Midbrain (tissue), 1 donor: ENCODE measurements at places on chromosomes 1 and 21.

DNA sequence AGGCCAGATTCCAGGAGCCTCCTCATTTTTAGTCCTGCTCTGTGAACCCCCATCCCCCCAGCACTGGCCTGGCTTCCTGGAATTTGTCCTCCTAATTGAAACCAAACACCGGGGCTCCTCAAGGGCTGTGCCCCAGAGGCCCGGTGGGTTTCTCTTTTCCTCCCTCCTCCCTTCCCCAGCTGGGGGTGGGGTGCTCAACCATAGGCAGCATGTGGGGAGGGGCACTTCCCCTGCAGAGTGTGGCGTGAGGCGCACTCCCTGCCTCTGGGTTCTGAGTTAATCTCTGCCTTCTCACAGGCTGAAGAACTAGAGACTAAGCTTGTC lies 67.5 kb upstream of the ACOT11 start:
- no peak for DNase-seq

DNA sequence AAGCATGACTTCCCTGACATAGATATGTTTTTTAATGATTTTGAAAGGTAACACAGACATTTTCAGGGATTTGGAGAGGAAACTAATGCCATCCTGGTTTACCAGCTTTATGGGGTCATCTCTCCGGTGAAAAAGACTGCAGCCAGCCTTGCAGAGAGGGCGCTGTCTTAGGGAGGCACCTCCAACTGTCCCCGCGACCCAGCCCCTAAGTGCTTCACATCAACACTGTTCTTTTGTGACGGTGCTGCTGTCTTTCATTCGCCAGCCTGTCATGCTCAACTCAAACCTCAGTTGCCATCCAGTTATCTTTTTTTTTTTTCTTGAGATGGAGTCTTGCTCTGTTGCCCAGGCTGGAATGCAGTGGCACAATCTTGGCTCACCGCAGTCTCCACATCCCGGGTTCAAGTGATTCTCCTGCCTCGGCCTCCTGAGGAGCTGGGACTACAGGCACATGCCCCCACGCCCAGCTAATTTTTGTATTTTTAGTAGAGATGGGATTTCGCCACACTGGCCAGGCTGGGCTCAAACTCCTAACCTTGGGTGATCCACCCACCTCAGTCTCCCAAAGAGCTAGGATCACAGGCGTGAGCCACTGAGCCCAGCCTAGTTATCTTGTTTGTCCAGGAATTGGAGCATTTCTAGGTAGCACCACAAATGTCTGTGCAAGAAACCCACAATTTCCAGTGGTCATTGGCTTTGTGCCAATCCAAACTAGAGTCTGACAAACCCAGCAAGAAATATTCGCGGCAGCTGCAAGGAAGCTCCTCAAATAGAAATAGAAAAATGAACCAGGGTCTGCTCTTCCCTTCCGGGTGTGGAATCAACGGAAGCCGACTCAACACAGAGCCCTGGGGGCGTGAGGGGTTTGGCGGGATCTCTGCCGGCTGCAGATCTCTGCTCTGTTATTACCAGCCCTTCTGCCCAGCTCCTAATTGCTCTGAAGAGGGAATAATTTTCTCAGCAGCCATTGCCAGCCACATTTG lies 24.2 kb downstream of the PDE9A start:
- no peak for DNase-seq

GRCh38 chr1:24027838-24028468 lies 47.8 kb upstream of the SRSF10 start:
- DNase-seq = peak; percentile 6

GRCh38 chr1:111990026-111990877 lies 784 bp upstream of the KCND3 start:
- DNase-seq = peak; percentile 39

- no peak for DNase-seq
Measured at GRCh38 chr1:32014948-32015273, 1.2 kb downstream of the KHDRBS1 start.

DNA sequence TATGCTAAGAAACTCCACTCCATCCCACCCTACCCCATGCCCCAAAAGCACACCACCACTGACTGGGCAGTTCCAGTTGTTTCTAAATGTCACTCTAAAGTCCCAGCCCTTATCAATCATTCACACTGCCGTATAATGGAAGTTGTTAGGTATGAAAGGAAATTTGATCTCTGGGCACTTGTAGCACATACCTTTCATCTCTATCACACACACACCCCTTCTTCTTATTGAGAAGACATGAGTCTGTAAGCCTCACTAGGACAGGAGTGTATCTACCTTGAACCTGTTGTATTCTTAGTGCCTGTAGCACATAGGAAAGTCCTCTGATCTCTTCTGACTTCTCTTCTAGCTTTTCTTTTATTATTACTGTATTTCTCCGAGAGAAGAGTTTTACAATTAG lies 22.3 kb upstream of the DHX9 start:
- DNase-seq = no peak

- DNase-seq = no peak
Measured at GRCh38 chr1:181127898-181128453, 39.5 kb downstream of the IER5 start.

- no peak for DNase-seq
Measured at GRCh38 chr1:79539001-79539400, 532.5 kb upstream of the ADGRL4 start.

DNA sequence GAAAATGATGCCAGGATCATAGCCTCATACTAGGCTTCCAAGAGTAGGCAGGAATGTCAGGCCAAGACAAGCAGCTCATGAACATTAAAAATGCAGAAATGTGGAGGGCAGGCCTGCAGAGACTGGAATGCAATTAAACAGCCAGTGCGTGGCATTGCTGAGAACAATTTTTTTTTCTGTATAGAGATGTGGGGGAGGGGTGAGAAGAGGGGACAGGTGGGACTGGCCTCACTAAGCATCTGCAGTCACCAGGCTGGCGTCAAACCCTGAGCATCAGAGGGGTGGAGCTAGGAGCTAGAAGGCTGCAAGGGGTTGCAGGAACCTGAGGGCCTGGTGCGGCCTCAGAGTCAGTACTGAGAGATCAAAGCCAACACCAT lies 114.1 kb downstream of the TNR start:
- no peak for DNase-seq

DNA sequence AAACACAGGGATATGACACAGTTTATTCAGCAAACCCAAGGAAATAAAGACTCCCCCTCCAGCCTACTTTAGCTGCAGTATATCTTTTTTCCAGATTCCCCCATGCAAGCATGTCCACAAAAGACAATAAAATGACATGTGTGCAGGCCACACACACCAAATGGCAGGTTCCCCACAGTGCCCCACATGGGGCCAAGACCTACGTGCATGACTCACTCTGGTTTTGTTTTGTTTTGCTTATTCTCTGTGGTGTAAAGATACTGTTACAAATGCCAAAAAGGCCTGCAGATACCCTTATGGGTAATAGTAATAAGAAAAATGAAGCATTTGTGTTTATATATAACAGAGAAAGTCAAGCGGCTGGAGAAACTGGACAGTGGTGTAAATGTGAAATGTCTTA lies 71.6 kb downstream of the RD3 start:
- no peak for DNase-seq

DNA sequence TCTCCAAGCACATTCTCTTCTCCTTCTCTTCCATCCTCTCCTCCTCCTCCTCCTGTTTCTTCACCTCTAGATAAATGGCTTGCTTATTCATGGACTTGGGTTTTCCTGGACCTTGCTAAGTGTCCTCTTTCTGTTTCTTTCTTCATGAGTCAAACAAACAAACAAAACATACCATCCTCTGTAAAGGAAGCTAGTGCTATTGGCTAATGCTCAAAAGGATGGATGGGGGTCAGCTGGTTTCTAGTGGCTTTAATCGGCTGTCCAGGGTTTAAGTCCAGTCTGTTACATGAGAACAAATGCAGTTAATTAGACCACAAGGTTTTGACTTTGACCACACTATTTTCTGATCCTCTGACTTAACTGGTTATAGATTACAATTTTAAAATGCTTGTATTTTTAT lies 83.8 kb upstream of the TSPAN2 start:
- DNase-seq = no peak

DNA sequence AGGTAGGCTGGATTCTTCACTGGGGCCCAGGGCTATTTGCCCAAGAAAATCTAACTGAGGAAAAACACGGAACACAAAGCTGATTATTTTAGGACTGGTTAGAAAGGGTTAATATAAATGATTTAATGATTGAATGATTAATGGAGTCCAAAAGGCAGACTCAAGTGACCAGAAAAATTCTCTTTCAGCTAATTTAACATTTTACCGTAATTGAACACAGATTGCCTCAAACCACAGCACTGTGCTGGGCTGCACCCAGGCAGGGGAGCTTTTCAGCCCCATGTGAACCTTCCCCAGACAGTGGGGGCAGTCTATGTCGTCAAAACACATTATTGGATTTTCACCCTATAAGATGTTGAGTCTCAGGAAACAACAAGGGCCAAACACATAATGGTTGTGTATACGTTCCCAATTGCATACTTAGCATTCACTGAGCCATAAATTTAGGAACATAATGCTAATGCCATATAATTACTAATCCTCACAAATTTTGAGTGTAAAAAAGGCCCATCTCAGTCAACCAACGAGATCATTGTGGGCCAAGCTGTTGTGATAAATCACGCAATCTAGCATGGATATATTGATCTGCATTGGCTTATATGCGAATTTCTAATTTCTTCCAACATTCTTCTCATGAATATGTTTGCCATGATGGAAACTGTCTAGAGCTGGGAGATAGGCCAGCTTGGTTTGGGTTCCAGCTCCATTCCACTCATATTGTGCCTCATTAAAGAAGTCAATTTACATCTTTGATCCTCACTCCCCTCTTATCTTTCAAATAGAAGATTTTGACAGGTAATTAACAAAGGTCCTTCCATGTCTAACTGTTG lies 27.7 kb downstream of the DSCAM start:
- no peak for DNase-seq

GRCh38 chr1:169049258-169049938 lies 57.1 kb upstream of the ATP1B1 start:
- DNase-seq = no peak

- DNase-seq = no peak
Measured at GRCh38 chr1:202649553-202650392, 60.5 kb downstream of the SYT2 start.

GRCh38 chr1:88697503-88697902 lies 13.4 kb downstream of the PKN2 start:
- no peak for DNase-seq

DNA sequence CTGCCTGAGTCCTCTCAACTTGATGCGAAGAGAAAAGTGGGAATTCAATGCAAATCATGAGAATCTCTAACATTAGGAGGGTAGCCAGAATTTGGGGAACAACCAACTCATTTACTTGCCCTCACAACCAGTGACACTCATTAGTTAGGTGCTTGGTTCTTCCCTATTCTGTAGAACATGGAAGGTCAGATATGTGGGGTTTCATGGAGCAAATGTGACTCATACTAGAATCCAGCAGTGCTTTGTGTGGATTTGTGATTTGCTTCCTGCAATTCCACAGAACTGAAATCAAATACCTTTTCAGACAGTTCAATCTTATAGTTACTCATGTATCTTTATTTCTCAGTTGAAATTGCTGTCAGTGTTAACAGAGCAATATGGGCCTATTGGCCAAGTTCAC lies 6.9 kb upstream of the ETV3 start:
- no peak for DNase-seq

DNA sequence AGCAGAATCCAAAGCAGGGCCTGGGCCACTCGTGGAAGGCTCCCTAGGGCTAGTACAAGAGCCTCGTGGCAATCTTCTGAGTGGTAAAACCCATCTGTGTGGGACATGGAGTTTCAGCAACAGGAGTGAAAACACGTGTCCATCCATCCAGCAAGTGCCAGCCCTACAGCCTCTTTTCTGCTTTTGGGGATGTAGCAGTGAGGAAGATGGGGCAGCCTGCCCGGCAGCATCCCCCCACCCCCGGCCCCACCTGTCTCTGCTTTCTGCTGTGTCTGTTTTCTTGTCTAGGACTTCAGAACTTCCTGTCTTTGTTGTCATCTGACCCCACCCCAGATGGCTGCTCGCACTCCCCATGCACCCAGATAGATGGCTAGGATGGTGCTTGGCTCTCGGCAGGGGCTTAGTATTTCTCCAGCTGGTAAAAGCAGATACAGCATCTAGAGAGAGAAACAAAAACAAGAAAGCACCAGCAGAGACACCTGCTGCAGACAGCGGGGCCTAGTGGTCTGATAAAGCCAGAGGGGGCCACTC lies 1.5 kb downstream of the CPTP start:
- DNase-seq = no peak

DNA sequence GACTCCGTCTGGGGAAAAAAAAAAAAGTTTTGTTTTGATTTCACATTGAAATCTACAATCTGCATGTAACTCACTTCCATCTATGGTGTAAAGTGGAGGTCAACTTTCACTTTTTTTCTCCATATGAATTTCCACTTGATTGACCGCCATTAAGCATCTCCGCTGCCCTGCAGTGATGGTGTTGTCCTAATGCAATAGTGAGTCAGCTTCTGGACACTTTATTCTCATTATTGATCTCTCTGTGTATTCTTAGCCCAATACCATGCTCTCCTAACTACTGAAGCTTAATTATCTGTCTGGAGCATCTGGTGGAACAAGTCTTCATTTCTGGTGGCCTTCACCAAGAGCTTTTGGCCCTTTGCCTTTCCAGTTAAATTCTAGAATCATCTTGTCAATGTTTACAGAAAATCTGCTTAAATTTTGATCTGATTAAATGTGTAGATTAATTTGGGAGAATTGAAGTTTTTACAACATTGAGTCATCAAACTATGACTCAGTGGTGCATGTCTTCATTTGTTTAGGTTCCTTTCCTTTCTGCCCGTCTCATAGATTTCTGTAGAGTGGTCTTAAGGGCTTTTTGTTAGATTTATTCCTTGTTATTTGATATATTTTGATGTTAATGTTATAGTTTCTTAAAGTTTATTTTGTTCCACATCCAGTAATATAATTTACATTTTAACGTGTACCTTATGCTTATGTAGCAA lies 181.5 kb downstream of the PRDM2 start:
- DNase-seq = no peak

- DNase-seq = no peak
Measured at GRCh38 chr1:24572301-24572700, 16.4 kb downstream of the NCMAP start.

GRCh38 chr21:37264808-37265207 lies 2.3 kb downstream of the VPS26C start:
- DNase-seq = no peak

- DNase-seq = no peak
Measured at GRCh38 chr21:42306366-42307035, 8.7 kb downstream of the TFF3 start.

DNA sequence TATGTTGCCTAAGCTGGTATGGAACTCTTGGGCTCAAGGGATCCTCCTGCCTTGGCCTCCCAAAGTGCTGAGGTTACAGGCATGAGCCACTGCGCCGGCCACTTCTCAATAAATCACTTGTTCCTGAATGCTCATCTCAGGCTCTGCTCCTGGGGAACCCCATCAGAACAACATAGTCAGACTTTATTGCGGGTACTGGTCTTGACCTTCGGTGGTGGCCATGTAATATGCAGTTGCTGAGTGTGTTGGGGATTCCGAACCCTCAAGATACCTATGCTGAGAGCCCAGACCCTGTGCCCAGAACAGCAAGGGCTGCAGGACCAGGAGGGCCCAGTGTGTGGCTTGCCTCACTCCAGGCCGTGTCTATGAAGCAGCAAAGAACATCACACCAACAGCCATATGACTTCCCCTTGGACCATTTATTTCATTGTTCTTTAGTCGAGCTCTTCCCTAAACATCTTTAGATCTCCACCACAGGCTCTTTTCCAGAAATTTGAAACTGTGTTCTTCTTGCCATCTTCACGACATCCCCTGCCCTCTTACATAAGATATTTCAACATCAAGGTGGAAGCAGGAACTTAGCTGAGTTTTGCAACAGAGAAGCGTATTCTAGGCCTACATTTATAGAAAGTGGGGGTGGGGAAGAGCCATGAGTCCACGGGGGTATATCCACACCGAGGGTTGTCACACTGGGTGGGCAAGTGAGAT lies 12.7 kb upstream of the SDHB start:
- no peak for DNase-seq

GRCh38 chr1:180265871-180266270 lies 35.8 kb downstream of the LHX4 start:
- DNase-seq = no peak
